Right lobe of liver (tissue), 6 donors: ENCODE measurements at places on chromosomes 6 and 20. TPM values are rescaled to one million over a fixed set of nuclear protein-coding genes. Genes with fewer than 3 reads are reported as not detected.

- peak overlapping the region; percentile 96 for H3K27ac ChIP-seq
- peak overlapping the region; percentile 94 for H3K4me3 ChIP-seq
- peak; percentile 64 for DNase-seq
- H3K36me3 ChIP-seq, result no peaks in the 10 kb centered on the region
- no peaks in the 10 kb centered on the region for H3K27me3 ChIP-seq
- H3K4me1 ChIP-seq, result peaks cover 9% of the 10 kb centered on the region
These were observed 476 bp downstream of the IGF2R start for GRCh38 chr6:159969204-159969912.

- H3K4me1 ChIP-seq, result no peaks in the 10 kb centered on the region
- H3K27ac ChIP-seq, result no peak overlapping the region
- H3K27me3 ChIP-seq, result no peaks in the 10 kb centered on the region
- no peak overlapping the region for H3K4me3 ChIP-seq
- no peaks in the 10 kb centered on the region for H3K36me3 ChIP-seq
- DNase-seq, result no peak
These were observed 16.3 kb upstream of the REV3L start for GRCh38 chr6:111499269-111499793.

OPRL1 gene
- total RNA-seq, result 0.22 TPM

DNA sequence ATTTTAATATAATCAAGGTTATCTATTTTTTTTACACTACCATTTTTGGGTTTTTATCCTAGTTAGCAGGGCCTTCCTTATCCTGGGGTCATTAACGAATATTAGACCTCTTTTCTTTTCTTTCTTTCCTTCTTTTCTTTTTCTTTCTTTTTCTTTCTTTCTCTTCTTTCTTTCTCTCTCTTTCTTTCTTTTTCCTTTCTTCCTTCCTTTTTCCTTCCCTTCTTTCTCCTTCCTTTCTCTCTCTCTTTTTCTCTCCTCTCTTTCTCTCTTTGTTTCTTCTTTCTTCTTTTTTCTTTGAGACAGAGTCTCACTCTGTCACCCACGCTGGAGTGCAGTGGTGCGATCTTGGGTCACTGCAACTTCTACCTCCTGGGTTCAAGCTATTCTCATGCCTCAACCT, 120.4 kb upstream of the PDE7B start:
- no peaks in the 10 kb centered on the region for H3K27me3 ChIP-seq
- no peak for DNase-seq
- H3K36me3 ChIP-seq, result no peaks in the 10 kb centered on the region
- H3K27ac ChIP-seq, result no peak overlapping the region
- H3K4me3 ChIP-seq, result no peak overlapping the region

GRCh38 chr20:1266167-1266973, at the start of gene SNPH:
TSS of gene SNPH (plus strand) at chr20:1266294. CDS start at chr20:1296240, 29,946 bp downstream.
- H3K27ac ChIP-seq, result no peak within 1 kb of the TSS
- peak within 1 kb of the TSS; percentile 43 for H3K4me3 ChIP-seq
- no peak for DNase-seq
- no peaks in the 10 kb centered on the region for H3K36me3 ChIP-seq

DNA sequence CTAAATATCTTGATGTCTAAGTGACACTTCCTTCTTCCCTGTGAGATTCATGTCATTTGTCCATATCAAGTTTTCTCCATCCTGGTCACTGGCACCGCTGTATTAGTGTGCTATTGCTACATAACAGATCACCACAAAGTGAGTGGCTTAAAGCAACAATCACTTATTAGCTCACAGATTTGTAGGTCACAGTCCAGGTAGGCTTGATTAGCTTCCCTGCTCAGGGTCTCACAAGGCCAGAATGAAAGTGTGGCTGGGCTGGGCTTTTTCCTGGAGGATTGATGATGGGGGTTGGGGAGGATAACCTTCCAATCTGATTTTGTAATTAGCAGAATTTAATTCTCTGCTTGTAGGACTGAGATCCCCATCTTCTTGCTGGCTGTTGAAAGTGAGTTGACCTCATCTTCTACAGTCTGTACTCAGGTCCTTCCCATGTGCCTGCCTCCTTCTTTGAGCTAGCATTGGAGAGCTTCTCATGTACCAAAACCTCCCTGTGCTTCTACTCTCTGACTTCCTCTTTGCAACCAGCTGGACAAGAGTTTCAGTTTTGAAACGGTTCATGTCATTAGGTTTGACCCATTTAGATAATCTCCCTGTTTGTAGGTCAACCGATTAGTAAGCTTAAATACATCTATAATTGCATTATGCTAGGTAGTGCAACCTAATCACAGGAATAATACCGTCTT, 152.4 kb upstream of the MAN1A1 start:
- no peak overlapping the region for H3K27ac ChIP-seq
- no peak overlapping the region for H3K4me3 ChIP-seq
- no peaks in the 10 kb centered on the region for H3K4me1 ChIP-seq
- no peaks in the 10 kb centered on the region for H3K27me3 ChIP-seq
- DNase-seq, result no peak

- DNase-seq, result no peak
- no peak overlapping the region for H3K4me3 ChIP-seq
- no peaks in the 10 kb centered on the region for H3K27me3 ChIP-seq
- H3K4me1 ChIP-seq, result no peaks in the 10 kb centered on the region
These were observed 76.4 kb upstream of the ADGRF4 start for GRCh38 chr6:47621838-47622449.

SLCO4A1 gene
- 8.8 TPM for total RNA-seq

- no peaks in the 10 kb centered on the region for H3K36me3 ChIP-seq
- DNase-seq, result no peak
- H3K4me3 ChIP-seq, result no peak overlapping the region
- H3K27me3 ChIP-seq, result no peaks in the 10 kb centered on the region
These were observed 407.0 kb upstream of the SOX4 start for GRCh38 chr6:21186479-21187055.

PRRT1 gene
- 0.24 TPM for total RNA-seq

- no peaks in the 10 kb centered on the region for H3K4me1 ChIP-seq
- H3K27me3 ChIP-seq, result no peaks in the 10 kb centered on the region
- no peak for DNase-seq
- H3K27ac ChIP-seq, result no peak overlapping the region
These were observed 12.8 kb downstream of the ESF1 start for GRCh38 chr20:13771853-13772453.

DNA sequence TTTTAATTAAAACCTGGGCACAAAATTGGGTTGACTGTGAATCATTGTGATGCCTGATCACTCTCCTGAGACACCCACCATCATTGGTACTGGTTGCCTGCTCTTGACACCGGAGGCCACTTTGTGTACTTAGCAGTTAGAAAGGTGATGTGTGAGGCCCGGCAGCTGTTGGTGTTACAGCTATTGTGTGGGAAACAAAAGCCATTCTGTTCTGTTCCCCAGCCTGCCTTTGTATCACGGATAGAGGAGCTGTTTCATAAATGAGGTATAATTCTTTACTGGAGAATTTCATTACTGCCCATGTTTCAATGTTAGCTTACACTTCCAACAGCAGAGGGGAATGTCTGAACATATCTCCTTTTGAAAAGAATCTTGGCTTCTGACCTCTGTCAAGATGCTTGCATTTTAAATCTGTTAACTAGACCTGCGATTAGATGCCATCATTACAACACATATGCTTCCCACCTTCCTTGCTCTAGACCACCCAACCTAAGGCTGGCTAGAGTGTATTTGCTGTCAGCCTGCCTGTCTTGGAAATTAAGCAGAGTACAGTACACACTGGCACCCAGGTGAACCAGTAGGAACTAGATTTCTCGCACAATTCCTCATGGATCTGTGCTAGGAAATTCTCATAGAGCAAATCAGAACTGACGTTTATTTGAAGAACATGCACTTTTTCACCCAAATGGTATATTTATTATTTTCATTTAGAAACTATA, 142.4 kb upstream of the INSM1 start:
- H3K4me3 ChIP-seq, result no peak overlapping the region
- no peak for DNase-seq
- H3K27me3 ChIP-seq, result no peaks in the 10 kb centered on the region

XKR7 gene
- not detected for total RNA-seq

LINC00237 gene
- total RNA-seq, result not detected

- H3K27ac ChIP-seq, result no peak overlapping the region
- H3K36me3 ChIP-seq, result no peaks in the 10 kb centered on the region
- peak overlapping the region; percentile 34 for H3K4me3 ChIP-seq
These were observed 43.3 kb downstream of the IRAK1BP1 start for GRCh38 chr6:78910591-78911171.

MOG gene
- total RNA-seq, result not detected

DNA sequence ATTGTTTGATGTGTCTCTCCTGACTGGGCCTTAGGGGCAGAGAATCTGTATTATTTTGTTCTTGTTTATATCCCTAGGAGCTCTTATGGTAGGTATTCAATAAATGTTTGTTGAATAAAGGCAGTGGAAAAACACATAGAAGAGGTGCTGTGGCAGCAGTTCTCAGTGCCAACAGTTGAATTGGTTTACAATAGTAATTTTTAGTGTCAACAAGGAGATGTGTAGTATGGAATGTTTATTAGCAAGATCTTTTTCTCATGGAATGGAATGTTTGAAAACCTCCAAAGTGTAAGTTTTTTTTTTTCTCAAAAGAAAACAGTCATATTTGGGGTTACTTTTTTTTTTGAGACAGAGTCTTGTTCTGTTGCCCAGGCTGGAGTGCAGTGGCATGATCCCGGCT, 28.0 kb downstream of the ASXL1 start:
- H3K27me3 ChIP-seq, result no peaks in the 10 kb centered on the region
- no peak overlapping the region for H3K27ac ChIP-seq
- no peak overlapping the region for H3K4me3 ChIP-seq
- no peaks in the 10 kb centered on the region for H3K36me3 ChIP-seq

GRCh38 chr6:223763-224162, 68.5 kb upstream of the DUSP22 start:
- DNase-seq, result no peak
- H3K36me3 ChIP-seq, result no peaks in the 10 kb centered on the region
- H3K27ac ChIP-seq, result no peak overlapping the region
- no peaks in the 10 kb centered on the region for H3K4me1 ChIP-seq
- H3K27me3 ChIP-seq, result no peaks in the 10 kb centered on the region
- no peak overlapping the region for H3K4me3 ChIP-seq

GRCh38 chr6:7999201-7999600, 65.0 kb downstream of the BLOC1S5 start:
- DNase-seq, result no peak
- no peaks in the 10 kb centered on the region for H3K36me3 ChIP-seq

GRCh38 chr6:47061309-47062300, 19.5 kb upstream of the ADGRF1 start:
- H3K4me1 ChIP-seq, result no peaks in the 10 kb centered on the region
- no peaks in the 10 kb centered on the region for H3K27me3 ChIP-seq
- H3K27ac ChIP-seq, result no peak overlapping the region
- no peak overlapping the region for H3K4me3 ChIP-seq

BFSP1 gene
- total RNA-seq, result 0.24 TPM

DNA sequence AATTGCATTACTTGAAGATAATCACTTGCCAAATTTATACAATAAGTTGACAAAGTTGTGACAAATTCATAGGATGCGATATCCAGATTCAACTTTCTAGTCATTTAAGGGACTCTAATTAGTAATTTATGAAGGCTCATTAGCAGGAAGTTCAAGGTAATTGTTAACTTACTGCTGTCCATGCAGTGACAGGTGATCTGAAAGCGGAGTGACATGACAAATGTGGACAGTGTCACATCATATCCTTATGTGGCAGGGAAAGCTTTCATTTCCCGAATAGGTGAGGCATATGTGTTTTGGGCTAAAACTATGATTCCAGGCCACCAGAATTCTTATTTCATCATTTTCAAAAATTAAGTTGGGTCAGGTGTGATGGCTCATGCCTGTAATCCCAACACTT, 115.9 kb upstream of the BMP2 start:
- DNase-seq, result no peak

HLA-DRA gene
- 48.4 TPM for total RNA-seq

DNA sequence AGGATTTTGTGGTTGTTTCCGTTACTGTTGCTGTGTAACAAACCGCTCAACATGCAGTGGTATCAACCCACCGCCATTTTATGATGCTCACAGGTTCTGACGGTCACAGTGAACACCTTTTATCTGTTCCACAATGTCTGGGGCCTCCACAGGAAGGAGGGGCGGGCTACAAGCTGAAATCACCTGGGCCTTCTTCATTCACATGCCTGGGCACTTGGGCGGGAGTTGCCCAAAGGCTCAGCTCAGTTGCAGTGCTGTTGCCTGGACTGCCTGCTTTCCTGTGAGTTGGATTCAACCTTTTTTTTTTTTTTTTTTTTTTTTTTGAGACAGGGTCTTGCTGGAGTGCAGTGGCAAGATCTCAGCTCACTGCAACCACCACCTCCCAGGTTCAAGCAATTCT, 16.7 kb upstream of the AVP start:
- no peaks in the 10 kb centered on the region for H3K4me1 ChIP-seq
- no peaks in the 10 kb centered on the region for H3K27me3 ChIP-seq
- DNase-seq, result no peak
- H3K36me3 ChIP-seq, result no peaks in the 10 kb centered on the region
- no peak overlapping the region for H3K27ac ChIP-seq

CFB gene
- 4,112 TPM for total RNA-seq

- no peak for DNase-seq
- no peak overlapping the region for H3K4me3 ChIP-seq
- no peaks in the 10 kb centered on the region for H3K27me3 ChIP-seq
- no peaks in the 10 kb centered on the region for H3K4me1 ChIP-seq
- H3K27ac ChIP-seq, result no peak overlapping the region
These were observed 11.8 kb upstream of the CD93 start for GRCh38 chr20:23097636-23098580.

TCP11 gene
- 0.31 TPM for total RNA-seq

- H3K36me3 ChIP-seq, result no peaks in the 10 kb centered on the region
- no peak for DNase-seq
- no peaks in the 10 kb centered on the region for H3K27me3 ChIP-seq
- no peak overlapping the region for H3K27ac ChIP-seq
- peaks cover 37% of the 10 kb centered on the region for H3K4me1 ChIP-seq
These were observed 20.5 kb upstream of the TTPAL start for GRCh38 chr20:44455126-44455525.
